Posterior vena cava (tissue), 2 donors: ENCODE measurements at places on chromosomes 5 and 9.

DNA sequence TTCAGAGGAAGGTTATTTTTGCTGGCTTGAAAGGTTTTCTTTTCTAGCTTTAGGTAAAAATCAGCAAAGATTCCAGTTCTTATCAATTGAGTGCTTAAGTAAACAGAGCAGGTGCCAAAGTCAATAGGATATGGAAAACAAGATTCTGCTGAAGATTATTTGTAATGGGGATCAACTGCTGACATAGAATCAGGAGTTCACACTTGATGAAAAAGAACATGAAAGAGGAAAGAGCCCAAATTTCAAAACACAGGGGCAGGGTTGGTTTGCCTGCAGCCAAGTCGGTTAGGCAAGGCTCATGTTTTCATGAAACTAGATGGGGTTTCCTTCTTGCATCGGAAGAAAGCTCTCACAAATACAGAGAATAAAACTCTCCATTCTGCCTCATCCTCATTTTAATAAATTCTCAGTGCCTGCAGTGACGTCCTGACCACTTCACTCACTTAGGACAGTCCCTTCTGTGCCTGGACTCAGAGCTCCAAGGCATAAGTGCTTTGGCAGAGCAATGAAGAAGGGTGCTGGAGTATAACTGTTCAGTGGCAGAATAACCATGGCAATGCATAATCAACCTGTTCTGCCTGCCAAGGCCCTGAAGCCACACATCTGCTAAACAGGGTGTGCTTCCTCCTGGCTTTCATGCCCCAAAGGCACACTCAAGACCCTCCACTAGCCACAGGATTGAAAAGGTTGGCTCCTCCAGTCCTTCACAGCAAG is 179.6 kb downstream of the GNAQ start:
- no peak for DNase-seq

DNA sequence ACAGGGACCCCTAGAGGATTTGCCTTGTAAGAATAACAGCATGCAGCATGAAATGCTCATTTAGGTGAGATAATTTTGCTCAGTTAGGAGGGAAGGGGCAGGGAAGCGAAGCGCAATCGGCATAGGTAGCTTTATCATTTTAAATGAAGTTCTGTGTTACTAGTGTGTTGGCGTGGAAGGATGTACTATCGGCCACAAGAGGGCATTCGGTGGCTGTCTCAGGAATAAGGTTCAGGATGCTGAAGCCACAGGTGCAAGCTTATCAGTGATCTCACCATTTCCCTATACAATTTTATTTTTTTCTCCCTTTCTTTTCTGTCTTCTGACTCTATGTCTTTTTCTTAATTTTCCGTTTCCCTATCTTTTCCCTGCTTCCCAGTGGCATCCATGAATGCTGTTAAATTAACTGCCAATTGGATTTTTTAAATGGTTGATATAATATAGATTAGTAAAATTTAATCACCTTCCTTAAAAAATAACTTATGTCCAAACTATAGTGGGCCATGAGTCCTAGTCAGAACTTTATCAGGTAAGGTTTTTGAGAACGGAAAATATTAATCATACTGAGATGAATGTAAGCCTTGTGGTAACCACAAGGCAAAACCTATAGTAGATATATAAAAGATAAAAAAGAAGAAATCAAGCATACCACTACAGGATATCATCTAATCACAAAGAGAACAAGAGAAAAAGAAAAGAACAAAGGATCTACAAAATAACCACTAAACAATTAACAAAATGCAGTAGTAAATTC is 1.2 kb upstream of the INSL6 start:
- no peak for DNase-seq

DNA sequence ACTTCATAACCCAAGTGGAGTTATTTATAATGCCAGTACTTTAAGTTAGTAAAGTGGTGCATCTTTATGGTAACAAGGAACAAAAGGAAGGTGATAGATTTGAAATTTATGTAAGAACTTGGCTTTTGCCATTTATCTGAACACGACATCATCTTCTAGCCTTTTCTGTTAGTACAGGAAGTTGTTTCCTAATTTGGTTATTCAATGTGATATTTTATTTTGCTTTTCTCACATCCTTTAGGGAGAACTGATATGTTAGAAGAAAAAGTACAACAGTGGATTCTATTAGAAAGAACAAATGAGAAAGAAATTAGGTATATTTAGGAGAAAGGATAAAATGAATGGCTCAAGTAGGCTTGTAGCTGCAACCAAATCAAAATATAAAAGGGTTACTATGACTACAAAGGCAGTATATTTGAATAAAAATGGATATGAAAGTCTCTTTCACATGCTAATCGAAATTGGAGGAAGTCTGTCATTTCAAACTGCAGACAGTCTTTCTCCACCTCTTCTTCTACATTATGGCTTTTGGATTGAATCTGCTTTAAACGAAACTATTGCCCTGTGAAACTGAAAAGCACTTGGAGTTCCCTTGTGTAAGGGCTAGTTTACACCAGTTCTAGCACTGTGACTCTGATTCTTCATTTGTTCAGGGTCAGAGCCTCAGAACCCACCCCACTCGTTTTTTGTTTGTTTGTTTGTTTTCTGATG is 18.5 kb upstream of the SLC24A2 start:
- no peak for DNase-seq

GRCh38 chr5:14131855-14132503 is 11.2 kb upstream of the TRIO start:
- no peak for DNase-seq

DNA sequence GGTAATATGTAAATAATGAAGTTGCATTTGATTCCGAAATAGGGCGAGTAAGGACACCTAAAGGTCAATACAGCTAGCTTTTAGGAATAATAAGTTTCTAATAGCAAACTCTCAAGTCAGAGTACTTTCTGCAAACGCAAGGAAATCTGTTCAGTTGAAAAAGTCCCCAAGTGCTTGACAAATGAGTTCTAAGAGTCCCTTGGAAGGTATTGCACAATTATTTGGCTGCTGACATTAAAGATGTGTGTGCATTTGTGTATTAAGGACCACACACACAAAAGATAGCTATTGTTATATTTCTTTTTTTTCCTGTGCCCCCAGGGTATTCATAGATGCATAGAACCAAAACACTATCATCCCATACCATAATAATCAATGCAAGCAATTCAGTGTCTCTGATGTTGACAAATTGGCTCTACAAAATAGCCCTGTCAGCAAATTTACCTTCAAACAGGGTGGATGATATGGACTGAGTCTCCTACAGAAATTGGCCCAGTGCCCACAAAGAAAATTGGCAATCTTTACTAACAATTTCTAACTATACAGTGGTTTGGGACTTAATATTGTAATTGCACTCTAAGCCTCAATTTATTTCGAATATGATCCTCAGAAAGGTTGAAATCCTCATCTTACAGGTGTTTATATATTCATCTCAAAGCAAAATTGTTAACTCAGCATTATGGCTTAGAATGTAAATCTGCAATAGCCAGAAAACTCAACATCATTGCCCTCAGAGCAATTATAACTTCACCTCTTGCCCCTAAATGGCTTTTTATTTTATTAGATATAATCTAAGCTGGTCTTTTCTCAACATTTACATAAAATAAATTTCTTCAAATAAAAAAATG is 827.2 kb downstream of the MAT2B start:
- DNase-seq: no peak

- DNase-seq: no peak
Observed at GRCh38 chr9:70607926-70608325, 193.5 kb upstream of the KLF9 start.

- no peak for DNase-seq
Observed at GRCh38 chr5:40826489-40827187, 8.4 kb downstream of the RPL37 start.

DNA sequence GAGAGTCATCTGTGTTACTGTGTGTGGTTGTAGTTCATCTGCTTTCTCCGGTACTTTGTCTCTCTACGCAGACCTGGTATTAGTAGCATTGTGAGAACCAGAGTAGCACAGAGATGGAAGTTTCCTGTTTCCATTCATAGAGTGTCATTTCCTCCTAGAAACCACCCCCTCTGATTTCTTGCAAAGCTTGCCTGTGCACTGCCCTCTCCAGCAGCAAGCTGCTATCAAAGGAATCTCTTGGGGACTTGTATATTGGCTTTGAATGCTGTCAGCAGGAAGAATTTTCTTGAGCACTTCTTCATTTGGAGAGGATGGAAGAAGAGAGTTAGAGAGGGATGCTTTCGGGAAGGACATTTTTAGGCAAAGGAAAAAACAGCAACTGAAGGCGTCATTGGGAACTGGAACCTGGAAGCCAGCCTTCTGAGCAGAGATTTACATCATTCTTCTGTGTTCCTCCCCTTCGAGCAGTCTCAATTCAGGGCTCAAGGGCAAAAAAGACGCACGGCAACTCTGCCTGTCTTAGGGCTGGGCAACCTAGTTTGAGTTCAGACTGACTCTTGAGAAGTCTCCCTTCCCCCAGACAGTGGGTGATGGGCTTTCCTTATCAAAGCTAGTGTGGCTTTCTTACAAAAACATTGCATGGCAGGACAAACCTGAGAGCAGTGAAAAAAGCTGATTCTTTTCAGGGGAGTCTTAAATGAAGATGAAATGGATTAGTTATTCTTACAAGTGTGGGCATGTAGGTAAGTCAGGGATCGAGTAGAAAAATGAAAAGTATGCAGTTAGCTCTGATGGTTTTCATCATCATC is 226.3 kb downstream of the AOPEP start:
- no peak for DNase-seq

DNA sequence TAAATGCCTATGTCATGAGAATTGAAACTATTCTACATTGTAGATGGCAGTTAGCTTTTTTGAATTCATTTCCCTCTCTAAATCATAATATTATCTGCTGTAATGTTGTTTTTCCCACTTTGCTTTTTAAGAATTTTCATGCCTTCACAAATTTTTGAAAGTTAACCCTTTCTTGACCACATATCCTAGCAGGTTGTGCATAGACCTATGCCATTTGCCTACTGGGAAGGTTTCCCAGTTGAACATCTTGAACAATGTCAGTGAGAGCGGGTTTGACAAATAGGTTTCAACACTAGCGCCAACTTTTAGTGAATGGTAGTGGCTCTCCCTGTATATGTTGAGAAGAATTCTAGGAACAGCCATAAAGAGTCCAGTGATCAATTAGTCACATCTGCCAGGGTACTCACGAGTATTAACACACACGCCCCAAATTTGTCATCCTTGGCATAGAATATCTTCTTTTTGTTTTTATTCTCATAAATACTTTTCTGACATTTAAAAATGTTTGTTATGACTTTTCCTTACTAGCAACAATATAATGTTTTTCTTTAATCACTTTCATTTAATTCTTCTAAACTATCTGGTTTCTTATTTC is 307.6 kb downstream of the PJA2 start:
- no peak for DNase-seq

GRCh38 chr5:59768152-59769040 is 125.1 kb downstream of the PDE4D start:
- DNase-seq: peak; percentile 83

- DNase-seq: no peak
Observed at GRCh38 chr9:32264170-32264864, 120.1 kb upstream of the ACO1 start.

DNA sequence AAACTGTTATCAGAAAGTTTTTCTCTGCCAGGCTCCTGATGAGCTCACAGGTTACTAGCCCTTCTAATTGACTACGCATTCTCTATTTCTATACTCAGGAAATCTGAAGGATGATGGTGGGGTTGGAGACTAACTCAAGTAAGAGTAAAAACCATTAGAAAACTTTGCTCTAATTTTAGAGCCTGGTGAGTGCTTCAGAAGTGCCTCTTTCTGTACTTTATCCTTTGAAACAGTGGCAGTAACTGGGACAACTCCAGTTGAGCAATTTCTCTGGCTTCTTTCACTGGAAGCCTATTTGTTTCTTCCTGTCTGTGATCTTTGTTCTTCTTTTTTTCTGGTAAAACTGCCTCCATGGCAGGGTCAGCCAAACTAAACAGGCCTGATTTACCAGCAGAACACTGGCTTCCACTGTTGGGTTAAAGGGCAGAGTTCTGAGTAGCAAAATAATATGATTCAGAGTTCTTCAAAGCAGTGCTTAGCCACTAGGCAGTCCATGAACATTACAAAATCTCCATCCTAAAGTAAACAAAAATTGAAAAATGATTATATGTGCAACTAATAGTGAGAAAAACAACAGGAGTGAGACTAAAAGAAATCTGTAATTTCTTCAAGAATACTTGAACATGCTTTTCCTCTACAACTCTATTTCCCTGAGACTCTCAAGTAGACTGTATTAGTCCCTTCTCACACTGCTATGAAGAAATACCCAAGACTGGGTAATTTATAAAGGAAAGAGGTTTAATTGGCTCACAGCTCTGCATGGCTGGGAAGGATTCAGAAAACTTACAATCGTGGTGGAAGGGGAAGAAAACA is 79.8 kb downstream of the MROH2B start:
- DNase-seq: peak; percentile 82

DNA sequence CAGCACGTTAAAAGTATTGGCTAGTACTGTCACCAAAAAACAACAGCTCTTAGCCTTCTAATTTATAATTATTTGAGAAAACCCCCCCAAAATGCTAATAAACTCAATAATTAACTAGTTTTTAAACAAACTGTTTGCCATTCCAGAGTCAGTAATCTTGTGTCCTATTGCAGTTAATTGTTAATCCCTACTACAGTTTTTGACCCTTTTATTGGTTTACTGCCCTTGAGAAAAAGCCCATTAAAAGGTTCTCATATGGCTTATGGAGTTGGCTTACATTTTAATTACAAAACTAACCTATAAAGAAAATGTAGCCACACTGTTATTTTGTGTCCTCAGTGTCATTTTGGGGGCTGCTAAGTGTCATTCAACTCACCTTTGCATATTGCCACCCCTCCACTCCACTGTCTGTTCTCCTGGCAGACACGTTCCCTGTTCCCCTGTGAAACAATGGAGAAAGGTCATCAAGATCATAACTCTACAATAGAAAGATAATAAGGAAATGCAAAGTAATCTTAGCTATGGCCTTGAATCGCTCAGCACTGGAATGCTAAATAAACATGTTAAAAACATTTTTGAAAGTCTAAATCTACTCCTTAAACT is 51.6 kb upstream of the TXNDC8 start:
- no peak for DNase-seq

GRCh38 chr9:124272979-124273378 is 15.2 kb downstream of the NEK6 start:
- DNase-seq: no peak

- no peak for DNase-seq
Observed at GRCh38 chr9:8331507-8332330, 532.1 kb upstream of the DMAC1 start.

DNA sequence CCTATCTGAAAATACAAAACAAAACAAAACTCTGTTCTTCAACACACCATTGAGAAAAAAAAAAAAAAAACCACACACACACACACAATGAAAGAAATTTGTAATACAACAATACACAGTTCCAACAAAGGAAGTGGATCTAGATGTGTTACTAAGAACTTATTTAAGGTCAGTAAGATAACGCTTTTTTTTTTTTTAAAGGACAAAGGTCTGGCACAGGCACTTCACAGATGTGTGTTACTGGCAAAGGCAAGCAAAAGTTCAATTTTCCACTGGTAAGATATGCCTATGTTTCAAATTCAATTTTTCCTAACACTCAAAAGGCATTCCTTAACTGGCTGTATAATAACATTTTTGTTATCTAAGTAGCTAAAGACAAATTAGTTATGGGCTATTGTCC is 3.6 kb downstream of the RFK start:
- no peak for DNase-seq

- DNase-seq: no peak
Observed at GRCh38 chr5:116518423-116518822, 56.2 kb downstream of the SEMA6A start.
